Cerebellar nuclear complex (tissue), 1 donor: ENCODE measurements at places on chromosomes 4 and X.

GRCh38 chr4:78787392-78788006, 11.3 kb downstream of the BMP2K start:
- no peak for DNase-seq

- DNase-seq = no peak
Measured at GRCh38 chr4:5799406-5799805, 88.4 kb downstream of the EVC start.

- DNase-seq = no peak
Measured at GRCh38 chr4:119493886-119494285, 134.7 kb downstream of the PDE5A start.

- DNase-seq = no peak
Measured at GRCh38 chr4:123661080-123661737, 264.6 kb downstream of the SPRY1 start.

- no peak for DNase-seq
Measured at GRCh38 chrX:141314441-141314840, 72.1 kb upstream of the SPANXC start.

- DNase-seq = no peak
Measured at GRCh38 chr4:4869731-4870571, 10.5 kb downstream of the MSX1 start.

GRCh38 chr4:80903020-80903419, 127.5 kb upstream of the BMP3 start:
- no peak for DNase-seq

- DNase-seq = no peak
Measured at GRCh38 chr4:77418333-77418732, 187.3 kb upstream of the CXCL13 start.

DNA sequence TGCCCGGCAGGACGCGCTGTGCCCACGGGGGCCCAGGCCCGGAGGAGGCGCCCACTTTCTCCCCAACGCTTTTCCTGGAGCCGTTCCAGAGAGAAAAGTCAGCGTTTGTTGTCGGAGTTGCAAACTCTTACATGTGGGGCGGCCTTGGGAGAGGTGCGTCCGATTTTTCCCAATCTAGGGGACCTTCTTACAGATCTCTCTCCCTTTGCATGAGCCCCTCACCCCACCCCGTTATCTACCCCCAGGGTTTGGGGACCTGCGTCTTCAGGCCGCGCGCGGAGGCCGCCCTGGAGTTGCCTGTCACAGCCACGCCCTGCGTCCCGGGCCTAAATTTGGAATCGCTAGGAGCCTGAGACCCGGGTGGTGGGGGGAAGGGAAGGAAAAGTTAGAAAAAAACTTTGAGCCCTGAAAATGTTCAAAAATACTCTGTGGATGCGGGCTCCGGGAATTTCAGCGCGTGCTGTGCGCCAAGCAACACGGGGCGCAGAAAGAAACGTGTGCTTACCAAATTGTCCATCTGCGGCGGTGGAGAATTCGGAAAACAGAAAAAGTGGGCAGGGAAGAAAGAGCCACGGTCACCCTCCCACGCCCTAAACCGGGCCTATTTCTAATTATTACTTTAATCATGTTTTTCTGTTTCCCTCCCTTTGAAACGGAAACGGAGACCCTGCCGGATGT, 587 bp downstream of the CD99 start:
- DNase-seq = no peak

- DNase-seq = no peak
Measured at GRCh38 chrX:151153086-151153485, 23.3 kb upstream of the GPR50 start.

- no peak for DNase-seq
Measured at GRCh38 chrX:103439161-103439560, 62.8 kb downstream of the BEX3 start.

GRCh38 chr4:120540625-120541024, 381.9 kb downstream of the PRDM5 start:
- DNase-seq = no peak

DNA sequence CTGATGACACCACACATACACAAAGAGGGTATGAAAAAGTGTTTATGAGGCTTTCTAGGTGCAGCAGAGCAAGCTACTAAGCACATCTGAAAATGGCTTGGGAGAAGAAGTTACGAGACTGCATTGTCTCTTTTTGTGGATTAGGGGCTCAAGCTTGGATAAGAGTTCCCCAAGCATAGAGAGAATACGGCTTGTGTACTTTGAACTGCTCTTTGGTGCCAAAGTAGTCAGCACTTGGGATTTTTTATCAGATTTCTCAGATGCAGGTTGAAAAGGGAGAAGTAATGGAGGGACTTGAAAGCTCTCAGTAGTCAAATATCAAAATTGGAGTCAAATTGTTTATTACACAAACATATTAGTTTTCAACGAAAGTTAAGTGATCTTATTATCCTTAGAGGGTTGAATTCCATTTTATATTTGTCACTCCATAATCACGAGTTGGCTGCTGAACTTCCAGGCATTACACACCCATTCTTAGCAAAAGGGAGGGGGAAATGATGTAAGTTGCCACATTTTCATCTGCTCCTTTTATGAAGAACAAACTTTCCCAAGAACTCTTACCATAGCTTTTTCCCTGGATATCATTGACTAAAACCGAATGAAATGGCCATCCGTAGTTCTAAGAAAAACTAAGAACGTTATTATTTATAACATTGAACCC, 1904.9 kb downstream of the PCDH7 start:
- DNase-seq = no peak

- no peak for DNase-seq
Measured at GRCh38 chr4:3401436-3402171, 40.2 kb upstream of the HGFAC start.

GRCh38 chr4:138243369-138243768, 1.2 kb upstream of the SLC7A11 start:
- no peak for DNase-seq

DNA sequence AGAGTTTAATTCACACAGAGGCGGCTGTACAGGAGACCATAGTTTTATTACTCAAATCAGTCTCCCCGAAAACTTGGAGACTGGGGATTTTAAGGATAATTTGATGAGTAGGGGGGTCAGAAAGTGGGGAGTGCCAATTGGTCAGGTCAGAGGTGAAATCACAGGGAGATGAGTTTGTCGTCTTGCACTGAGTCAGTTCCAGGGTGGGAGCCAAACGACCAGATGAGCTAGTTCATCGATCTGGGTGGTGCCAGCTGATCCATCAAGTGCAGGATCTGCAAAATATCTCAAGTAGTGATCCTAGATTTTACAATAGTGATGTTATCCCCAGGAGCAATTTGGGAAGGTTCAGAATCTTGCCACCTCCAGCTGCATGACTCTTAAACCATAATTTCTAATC, 4.0 kb downstream of the ETFDH start:
- DNase-seq = no peak

DNA sequence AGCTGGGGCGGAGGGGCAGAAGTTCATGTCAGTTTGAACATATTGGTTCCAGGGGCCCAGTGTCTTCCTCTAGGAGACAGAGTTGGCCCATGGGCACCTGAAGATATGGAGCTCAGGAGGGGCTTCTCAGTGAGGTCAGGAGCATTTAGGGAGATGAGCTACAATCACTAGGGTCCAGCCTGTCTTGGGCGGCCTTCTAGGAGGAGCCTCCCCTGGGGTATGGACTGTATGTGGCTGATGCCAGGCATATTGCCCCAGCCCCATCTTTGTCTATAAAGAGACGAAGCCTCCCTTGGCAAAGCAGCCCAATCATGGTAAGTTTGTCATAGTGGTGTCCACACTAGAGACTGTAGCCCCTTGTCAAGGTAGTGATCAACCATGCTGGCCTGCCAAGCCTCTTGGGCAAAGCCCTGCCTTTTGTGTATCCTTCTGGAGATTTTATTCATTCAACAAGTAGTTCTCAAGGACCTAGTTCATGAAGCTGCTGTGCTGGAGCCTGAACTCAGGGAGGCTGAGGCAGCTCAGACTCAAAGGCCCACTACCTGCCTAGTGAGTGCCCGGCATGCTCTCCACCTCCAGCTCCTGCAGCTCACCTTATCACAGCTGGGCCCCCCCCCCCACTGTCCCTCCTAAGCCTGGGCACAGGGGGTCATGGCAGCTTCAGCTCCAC, 5.4 kb upstream of the CNGA2 start:
- no peak for DNase-seq

DNA sequence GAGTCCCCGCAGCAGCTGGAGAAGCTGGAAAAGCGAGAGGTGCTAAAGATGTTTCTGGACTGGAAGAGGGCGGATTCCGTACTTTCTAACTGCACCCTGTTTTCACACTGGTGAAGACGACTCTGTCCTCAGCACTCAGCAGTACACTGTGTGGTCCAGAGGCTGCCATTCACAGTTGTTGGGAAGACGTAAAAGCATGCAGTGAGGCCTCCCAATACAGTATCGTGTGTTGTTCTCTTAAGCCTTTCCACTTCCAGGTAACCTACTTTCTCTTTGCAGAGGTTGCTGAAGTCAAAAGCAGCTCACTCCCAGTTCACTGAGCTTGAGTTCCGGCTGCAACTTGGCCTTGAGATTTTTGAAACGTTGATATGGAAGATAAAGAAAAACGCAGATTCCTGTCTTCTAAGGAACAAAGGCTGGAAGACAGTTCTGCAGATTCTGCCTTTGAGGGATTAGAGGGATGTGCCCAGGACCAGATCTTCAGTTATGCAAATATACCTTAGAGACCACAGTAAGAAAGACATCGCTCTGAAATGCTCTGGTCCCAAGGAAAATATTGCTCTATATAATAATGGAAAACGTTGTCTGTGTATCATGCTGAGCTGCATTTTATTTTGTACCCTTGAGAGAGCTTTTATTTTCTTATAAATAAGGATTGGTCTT, 540.9 kb downstream of the TRIML1 start:
- no peak for DNase-seq

DNA sequence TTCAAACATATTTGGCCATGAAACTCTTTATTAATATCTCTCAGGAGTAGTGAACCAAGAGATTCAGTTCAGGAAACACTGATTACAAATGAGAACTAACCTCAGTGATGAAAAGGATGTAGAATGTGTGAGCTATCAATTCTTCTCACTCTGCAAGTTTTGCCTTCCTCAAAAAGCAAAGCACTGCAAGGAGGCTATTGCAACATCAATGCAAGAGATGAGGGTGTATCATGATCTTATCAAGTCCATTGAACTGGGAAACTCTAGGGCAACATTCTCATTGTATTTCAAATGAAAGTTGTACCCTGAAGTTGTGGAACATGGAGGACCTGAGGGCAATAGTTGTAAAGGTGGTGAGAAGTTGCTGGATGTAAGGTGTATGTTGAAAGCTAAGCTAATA, 56.4 kb upstream of the VEGFC start:
- DNase-seq = no peak
